Erythroblast (primary cell): ENCODE measurements at places on chromosomes 12 and 14.

- no peak for DNase-seq
These were observed 5.5 kb downstream of the CNTN1 start for GRCh38 chr12:40697566-40698259.

DNA sequence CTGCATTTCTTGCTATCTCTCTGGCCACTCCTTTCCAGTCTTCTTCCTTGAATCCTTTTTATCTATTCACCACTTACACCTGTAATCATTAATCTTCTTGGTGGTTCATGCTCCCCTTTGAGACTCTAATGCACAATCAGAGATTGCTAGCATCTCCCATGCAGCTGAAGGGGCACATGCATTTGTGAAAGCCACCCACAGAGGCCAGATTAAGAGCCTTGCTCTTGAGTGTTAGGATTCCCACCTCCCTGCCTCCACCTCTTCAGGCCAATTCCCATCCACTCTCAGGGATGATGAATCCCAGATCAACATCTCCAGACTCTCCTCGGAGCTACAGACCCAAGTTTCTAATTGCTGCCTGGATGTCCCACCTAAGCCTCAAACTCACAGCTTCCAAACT is 19.4 kb upstream of the KRT18 start:
- no peak for DNase-seq

DNA sequence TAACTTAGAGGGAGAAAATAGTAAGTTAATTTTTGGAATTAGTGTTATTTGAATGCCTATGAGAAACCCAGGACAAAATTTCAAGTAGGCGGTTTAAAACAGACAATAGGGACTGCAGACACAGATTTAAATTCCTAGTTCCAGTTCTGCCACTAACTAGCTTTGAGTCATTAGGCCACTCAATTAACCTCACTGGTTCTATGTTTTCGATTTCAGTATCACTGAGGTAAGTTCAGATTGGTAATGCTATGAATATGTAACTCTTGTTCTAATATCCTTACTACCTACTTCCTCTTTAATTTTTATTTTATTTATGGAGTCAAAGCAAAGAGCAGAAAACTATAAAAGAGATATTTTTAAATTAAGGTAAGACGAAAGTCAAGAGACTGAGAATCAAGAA is 52.6 kb downstream of the GALC start:
- no peak for DNase-seq

DNA sequence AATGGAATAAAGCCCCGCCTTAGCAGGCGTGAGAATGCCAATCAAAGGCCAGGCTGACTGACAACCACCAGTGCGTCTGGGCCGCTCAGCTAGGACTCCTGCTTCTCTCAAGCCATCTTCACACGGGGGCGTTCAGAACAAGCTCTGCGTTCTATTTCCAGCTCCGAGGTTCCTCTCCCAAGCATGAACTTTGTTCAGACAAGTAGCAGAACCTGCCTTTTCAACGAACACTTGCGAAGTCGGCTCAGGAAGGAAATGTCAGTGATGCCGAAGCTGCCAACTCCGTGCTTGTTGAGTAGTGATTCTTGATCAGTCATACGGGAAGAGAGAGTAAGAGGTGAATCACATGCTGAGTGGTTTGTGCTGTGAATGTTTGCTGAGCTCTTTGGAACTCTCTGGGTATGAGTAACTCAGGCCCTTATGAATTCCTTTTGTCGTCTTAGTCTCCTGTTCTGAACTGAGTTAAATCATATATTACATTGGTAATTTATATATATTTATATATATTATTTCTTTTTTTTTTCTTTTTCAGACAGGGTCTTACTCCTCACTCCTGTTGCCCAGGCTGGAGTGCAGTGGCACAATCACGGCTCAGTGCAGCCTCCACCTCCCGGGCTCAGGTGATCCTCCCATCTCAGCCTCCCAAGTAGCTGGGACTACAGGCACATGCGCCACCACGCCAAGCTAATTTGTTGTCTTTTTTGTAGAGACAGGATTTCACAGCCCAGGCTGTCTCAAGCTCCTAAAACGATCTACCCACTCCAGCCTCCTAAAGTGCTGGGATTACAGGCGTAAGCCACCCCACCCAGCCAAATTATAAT is 29.4 kb upstream of the BCL7A start:
- DNase-seq = no peak

DNA sequence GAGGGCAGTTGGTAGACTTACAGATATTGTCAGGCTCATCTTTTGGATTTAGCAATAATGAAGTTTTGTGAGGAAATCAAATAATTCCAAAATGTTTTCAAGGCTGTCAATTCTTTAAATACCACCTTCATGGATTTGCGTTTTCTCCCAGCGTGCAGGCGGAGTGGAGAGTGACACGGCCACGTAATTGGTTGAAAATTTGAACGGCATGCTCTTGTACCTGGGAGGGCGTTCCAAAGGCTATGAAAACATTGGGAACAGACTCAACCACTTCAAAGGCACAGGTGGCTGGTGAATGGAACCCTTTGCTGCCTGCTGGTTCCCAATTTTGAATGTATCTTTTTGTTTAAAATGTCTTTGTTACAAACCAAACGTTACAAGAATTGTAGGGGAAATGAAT is 12.4 kb downstream of the SMIM41 start:
- no peak for DNase-seq

DNA sequence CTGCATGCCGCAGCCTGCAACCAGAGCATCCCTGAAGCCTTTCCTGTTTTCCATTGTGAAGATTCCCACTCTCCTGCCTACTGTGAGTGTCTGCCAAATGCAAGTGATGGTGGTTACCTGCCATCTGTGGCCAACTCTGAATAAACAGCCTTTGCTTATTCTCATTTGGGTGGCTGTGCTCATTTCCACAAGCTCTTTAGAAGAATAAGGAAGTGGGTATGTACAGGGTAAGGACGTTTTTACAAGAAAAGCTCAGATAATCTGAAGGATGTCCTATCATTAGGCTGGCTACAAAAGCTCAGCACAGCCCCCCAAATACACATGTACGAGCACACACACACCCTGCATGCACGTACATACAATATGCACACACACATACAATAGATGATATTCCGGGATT is 7.3 kb upstream of the RNASE1 start:
- DNase-seq = no peak

DNA sequence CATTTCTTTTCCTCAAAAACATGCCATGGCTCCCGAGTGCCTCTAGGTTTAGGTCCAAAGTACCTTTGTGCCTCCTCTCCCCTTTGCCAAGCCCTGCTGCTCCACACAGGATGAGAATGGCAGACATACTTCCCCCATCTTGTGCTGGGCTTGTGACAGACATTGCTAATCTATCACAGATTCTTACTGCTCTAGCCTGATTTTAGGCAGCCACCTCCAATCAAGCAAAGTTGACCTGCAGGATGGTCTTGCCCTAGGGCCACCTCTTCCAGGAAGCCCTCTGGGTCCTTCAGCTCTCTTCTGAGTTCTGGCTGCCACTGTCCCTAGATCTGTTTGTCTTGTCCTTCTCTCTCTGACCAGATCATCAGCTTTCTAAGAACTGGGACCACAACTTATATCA is 20.5 kb downstream of the FOXN4 start:
- DNase-seq = no peak

DNA sequence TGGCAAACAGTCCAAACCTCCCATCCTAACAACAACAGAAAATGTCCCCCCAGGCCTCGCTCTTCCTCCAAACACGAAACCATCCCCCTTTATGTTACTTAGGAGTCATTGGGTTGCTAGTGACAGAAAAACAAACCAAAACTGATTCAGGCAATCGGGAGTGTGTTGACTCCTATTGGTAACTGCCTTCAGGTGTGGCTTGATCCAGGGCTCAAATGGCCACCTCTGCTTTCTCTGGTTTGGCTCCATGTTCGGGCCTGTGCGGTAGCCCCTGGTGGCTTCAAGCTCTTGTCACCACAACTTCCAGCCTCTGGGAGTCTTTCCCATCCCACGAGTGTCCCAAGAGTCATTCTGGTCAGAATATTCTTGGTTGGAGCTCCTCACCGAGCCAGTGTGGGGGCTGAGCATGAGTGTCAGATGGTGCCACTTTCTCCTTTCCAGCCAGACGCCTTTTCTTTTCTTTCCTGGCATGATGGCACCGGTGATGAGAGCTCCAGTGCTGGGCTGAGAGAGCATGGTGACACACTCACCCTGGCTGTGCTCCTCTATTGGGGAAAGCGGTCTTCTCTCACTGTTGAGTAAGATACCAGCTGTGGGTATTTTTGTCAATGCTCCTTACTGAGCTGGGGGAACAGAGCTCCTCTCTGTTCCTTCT is 38.6 kb downstream of the NOC4L start:
- no peak for DNase-seq

DNA sequence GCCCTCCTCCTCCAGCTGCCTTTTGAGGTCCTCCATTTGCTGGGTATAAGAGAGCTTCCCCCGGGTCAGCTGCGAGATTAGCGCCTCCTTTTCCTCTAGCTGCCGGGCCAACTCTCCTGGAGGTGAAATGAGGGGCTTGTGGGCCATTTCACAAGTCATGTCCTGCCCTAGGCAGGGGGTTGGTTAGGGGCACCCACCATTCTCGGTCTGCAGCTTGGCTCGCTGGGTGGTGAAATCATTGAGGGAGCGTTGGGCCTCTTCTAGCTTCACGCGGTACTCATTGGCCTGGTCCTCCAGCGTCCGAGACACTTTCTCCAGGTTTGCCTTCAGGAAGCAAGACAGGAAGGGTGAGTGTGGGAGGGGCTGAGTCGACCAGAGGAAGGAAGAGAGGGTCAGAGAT is 12.6 kb downstream of the CMTM5 start:
- DNase-seq = no peak

DNA sequence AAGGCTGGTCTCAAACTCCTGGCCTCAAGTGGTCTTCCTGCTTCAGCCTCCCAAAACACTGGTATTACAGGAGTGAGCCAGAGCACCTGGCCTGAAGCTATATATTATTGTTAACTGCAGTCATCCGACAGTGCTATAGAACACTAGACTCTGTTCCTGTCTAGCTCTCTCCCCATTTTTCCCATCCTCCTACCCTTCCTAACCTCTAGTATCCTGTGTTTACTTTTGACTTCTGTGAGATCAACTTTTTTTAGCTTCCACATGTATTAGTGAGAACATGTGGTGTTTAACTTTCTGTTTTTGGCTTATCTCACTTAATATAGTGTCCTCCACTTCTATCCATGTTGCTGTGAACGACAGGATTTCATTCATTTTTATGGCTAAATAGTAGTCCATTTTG is 34.7 kb downstream of the TRAF3 start:
- no peak for DNase-seq
